Esophagus mucosa (tissue), 1 donor: ENCODE measurements at places on chromosomes 2 and 18. TPM values are rescaled to one million over a fixed set of nuclear protein-coding genes. Genes with fewer than 3 reads are reported as not detected.

Gene EN1
- total RNA-seq = 0.08 TPM

GRCh38 chr2:240647503-240648154 lies 22.3 kb downstream of the GPR35 start:
- ATAC-seq = no peak

- no peak for ATAC-seq
Measured at GRCh38 chr2:234958746-234959395, 7.1 kb downstream of the SH3BP4 start.

- ATAC-seq = peak; percentile 98
Measured at GRCh38 chr2:241686650-241687425, at the start of gene DTYMK. Gene DTYMK (minus strand): TSS chr2:241686815. CDS start chr2:241686783, 32 bp downstream.

DNA sequence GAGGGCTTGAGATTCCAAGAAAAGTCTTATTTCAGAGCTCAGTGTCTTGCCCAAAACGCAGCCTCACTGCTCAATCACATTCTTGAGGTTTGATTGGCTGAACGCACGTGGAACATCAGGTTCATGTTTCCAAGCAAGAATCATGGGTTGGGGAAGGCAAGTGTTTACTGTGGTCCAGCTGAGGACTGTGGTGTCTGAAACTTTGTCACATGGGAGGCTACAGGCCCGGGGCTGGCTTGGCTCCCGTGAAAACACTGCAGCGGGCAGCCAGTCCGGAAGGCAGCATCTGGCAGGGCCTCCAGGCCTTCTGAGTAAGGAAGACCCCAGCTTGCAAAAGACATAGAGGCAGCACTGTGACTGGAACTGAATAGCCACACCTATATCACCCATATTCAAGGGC lies 84.7 kb downstream of the POLR1A start:
- ATAC-seq = no peak

GRCh38 chr2:207725873-207726578 lies 14.6 kb downstream of the CCNYL1 start:
- ATAC-seq = no peak

DNA sequence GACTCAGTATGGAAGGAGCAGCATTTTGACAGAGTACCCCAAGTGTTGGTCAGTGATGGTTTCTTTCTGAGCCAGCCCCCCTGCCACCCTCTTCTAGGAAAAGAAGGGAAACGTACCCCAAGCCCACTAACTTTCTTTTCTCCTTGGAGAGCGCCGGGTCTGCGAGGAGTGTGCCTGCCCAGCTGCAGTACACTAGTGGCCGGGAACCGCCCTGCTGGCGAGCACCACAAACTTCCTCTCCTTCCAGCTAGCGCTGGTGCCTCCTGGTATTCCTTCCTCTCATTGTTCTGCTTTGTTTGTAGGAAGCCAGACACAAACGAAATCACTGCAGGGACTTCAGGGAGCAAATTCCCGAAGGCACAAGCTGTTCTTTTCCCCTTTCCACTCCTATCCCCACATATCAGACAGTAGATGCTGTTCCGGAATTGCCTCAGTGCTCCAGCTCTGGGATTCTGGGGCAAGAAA lies 1.8 kb downstream of the CCDC85A start:
- ATAC-seq = no peak

Gene DNAJB2
- total RNA-seq = 51.7 TPM

- ATAC-seq = no peak
Measured at GRCh38 chr2:164831180-164831579, 10.4 kb downstream of the COBLL1 start.

DNA sequence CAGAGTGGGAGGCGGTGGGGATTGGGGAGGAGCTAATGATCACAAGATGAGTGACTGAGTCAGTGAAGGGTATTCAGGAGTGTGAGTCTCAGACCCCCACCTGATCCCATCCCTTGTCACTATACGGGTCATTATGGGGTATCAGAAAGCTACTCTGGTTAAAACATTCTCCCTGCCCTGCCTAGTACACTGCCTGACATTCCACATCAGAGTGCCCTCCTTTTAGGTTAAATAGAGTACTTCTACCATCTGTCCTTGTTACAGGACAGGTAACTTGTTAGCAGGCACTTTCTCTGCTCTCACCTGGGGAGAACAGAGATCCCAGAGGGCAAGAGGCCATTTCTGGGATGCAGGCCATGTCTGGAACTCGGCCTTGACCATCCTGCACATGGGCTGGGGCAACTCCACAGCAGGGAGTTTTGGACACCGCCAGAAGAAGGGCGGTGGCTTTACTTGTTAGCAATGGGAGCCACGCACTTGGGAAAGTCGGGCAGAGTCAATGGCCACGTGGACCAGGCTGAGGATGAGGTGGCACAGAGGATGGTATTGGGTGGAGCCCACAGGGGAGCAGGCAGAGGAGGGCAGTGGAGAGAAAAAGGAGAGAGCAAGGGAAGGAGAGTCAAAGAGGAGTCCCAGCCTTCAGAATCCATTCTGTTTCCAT lies 98.5 kb downstream of the CELF4 start:
- ATAC-seq = no peak

Gene ITGB6
- 24.2 TPM for total RNA-seq

- no peak for ATAC-seq
Measured at GRCh38 chr2:217951091-217951490, 51.7 kb downstream of the TNS1 start.

DNA sequence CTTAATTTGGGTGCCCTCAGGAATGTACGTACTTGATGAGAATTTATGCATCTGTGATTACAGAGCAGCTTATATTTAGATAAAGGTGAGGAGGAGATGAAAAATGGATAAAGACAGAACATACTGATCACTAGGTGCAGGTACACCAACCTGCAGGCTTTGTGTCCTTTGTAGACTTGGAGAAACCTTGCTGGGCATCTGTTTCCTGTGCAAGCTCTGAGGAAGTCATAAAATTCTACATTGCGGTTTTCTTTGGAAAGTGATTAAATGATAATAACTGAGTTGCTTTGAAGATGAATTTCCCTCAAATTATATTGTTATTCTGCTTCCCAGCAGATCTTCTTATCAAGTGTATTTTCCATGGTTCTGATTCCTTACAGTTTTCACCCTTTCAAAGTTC lies 7.7 kb downstream of the RAB27B start:
- ATAC-seq = no peak

DNA sequence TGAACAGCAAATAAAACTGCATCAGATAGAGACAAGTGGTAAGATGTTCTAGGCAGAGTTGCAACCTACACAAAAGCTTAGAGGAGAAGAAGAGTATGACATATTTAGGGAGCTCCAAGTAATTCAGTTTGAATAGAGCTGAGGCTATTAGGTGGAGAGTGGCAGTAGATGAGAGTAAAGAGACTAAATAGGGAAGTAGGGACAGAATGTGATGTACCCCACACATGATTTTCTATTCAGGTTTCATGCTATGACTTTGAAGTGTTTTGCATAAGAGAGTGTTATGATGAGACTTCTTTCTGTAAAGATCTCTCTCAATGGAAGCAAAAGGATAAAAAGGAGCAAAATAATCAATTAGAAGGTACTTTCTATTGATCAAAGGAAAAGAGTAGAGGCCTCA lies 206.8 kb upstream of the ERBB4 start:
- no peak for ATAC-seq

Gene TDRD15
- total RNA-seq = not detected

DNA sequence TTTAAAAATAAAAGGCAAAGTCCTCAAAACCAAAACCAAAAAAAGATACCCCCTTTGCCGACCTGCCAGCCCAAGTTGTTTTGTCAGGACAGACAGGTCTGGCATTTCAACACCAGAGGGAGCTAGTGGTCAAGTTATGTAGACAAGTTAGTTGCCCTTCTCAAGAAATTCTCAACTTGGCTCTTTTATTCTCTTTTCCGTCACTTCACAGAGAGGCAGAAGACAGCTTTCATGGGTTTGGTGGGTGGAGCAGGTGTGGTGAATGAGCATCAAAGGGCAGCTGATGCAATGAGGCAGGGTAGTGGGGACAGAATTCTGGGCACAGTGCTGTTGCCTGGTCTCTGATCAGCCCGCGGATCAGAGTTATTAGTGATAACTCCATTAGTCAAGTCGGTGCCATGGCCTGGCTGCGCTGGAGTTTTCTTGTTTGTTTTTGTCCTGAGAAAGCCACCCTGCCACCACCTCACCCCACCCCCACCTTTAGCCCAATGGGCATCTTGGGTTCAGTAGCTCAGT lies 303.7 kb upstream of the EPAS1 start:
- peak; percentile 48 for ATAC-seq

- no peak for ATAC-seq
Measured at GRCh38 chr2:223020971-223021675, 30.9 kb upstream of the KCNE4 start.

- ATAC-seq = peak; percentile 96
Measured at GRCh38 chr2:19901442-19902215, at the start of gene TTC32. Gene TTC32 (minus strand): TSS chr2:19901983. CDS start chr2:19901854, 129 bp downstream.

GRCh38 chr2:195513119-195513518 lies 143.9 kb upstream of the SLC39A10 start:
- ATAC-seq = no peak

- no peak for ATAC-seq
Measured at GRCh38 chr18:62844850-62845643, 129.7 kb downstream of the PHLPP1 start.

Gene CNGA3
- not detected for total RNA-seq

GRCh38 chr2:112680666-112681101 lies 34.9 kb downstream of the SLC20A1 start:
- no peak for ATAC-seq

DNA sequence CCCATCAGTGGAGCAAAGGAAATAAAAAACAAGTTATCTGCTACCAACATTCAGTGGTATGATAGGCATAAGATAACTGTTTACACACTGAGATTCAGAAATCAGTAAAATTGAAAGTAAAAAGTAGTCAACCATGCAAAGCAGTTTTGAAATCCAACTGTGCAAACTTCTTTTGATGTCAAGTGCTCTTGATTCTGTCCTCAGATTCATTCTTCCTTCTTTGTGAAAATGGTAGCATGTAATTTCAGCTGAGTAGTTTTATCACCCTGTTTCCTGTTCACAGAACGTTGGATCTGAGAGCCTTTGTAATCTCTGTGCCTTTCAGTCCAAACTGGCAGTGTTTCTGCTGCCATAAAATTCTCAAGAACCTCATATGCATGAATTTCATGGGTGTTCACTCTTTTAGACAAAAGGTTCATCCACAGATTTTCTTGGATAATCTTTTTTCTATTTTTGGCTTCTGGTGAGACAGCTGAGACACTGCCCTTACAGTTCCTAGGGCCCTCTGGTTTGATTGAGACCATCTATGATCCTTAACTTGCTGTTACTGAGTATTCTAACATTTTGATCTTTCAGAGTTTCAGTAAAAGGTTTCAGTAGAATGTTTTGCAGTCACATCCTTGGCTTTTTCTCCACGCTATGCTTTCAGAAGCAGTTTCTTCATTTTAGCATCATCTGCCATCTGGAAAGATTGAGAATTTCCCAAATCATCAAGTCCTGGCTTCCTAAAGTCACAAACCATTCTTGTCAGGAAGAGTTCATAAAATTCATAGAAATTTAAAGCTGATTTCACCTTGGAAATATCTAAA lies 272.3 kb upstream of the EPHA4 start:
- ATAC-seq = no peak

- peak; percentile 99 for ATAC-seq
Measured at GRCh38 chr2:73736855-73737779, at the start of gene TPRKB. Gene TPRKB (minus strand): TSS chr2:73737345. CDS start chr2:73734569, 2,776 bp downstream.

- ATAC-seq = no peak
Measured at GRCh38 chr18:71433373-71433772, 1110.8 kb downstream of the CBLN2 start.

- no peak for ATAC-seq
Measured at GRCh38 chr2:150750720-150751119, 263.3 kb upstream of the RND3 start.

DNA sequence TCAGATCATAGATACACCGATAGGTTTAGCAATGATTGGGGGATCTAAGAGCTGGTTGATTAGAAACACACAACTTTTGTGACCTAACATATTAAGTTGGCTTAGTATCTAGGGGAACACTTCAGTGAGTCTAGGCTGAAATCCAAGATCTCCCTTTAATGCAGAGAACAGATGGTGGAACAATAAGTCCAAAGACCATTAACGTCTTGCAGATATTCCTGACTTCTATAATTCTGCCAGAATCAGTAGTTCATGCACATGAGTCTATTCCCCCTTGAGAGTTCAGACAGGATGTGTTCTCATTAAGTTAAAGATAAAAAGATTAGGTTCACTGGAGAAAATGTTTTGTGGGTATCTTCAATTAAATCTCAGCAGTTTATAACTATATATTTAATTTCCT lies 506.5 kb downstream of the TSN start:
- ATAC-seq = no peak

DNA sequence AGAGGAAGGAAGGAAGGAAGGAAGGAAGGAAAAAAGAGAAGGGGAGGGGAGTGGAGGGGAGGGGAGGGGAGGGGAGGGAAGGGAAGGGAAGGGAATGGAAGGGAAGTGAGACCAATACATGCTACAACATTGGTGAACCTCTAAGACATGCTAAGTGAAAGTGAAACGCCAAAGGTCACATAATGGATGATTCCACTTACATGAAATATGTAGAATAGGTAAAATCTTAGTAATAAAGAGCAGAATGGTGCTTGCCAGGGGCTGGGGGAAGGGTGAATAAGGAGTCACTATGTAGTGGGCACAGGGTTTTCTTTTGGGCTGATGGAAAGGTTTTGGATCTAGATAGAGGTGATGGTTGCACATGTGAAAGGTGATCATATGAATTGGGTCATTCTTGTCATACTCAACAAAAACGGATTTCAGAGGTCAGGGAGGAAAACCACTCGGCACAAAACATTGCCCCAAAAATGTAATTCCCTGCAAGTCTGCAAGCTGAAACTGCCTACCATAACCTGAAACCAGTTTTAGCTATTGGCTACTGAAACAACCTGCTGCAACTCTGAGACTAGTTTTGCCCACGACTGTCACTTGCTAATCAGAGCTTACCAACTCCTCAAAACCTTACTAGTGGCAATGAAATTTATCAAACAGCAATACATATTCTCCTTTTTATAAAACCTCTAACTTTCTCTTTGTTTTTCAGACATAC lies 59.2 kb downstream of the CCDC141 start:
- no peak for ATAC-seq

DNA sequence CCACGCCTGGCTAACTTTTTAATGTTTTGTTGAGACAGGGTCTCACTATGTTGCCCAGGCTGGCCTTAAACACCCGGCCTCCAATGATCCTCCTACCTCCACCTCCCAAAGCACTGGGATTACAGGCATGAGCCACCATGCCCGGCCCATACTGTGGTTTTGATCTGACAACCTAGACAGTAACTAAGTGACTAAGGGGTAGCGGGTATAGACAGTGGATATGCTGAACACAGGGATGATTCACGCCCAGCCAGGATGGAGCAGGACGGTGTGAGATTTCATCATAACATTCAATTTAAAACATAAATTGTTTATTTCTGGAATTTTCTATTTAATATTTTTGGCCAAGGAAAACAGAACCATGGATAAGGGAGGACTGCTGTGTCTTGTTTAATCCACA lies 36.0 kb upstream of the YPEL5 start:
- peak; percentile 38 for ATAC-seq

Gene AQP12B
- not detected for total RNA-seq

Gene KCNG3
- 0.12 TPM for total RNA-seq

- ATAC-seq = no peak
Measured at GRCh38 chr18:44786257-44786656, 105.6 kb downstream of the SETBP1 start.
